Brain pericyte (primary cell): ENCODE measurements at places on chromosomes 5 and 9.

DNA sequence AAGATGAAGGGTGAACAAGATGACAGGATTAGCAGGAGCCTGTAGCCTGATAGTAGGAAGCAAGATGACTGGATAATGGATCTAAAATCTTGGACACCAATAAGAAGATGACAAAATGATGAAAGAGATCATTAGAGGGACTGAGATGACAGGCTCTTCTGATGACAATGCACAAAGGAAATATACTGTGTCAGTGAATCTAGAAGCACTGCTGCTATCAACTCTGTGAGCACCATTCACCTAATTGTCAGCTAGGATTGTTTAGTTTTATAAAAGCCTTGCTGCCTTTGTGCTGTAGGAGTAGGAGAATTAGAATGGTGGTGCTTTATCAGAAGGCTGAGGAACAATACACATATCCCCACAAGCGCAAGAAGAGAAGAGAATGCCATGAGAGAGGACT lies 1127.8 kb downstream of the DTWD2 start:
- no peak for DNase-seq

DNA sequence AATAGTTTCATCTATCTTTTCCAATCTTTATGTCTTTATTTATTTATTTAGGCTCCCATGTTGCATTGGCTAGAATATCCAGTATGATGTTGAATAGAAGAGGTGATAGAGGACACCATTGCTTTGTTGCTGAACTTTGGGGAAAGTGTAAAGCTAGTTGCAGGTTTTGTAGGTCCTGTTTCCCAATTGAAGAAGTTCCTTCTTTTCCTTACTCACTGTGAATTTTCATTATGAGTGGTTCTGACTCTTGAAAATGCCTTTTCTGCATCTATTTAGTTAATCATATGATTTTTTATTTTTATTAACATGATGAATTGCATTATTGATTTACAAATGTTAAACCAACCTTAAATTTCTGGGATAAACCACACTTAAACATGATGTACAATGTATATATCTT lies 58.9 kb upstream of the NR3C1 start:
- no peak for DNase-seq

DNA sequence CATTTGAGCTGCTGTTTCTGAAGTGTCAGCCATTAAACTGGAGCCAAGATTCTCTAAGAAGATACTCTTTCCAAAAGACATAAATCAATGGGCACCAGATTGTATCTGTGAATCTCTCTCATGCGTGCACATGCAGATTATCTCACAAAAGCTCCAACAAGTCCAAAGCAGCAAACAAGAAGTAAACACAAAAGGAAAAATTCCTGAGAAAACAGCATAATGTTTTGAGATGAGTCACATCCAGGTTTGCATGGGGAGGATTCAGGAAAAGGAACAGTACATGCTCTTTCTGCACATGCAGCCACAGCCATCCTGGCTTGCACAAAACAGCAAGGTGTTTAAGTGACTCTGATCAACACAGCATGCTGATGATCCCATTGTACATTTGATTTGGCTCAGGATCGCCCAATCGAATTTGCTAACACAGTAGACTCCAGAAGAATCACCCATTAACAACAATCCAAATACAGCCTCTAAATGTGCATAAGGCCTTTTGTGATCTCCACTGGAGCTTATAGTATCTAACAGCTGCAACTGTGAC lies 143.1 kb downstream of the ELAVL2 start:
- no peak for DNase-seq

DNA sequence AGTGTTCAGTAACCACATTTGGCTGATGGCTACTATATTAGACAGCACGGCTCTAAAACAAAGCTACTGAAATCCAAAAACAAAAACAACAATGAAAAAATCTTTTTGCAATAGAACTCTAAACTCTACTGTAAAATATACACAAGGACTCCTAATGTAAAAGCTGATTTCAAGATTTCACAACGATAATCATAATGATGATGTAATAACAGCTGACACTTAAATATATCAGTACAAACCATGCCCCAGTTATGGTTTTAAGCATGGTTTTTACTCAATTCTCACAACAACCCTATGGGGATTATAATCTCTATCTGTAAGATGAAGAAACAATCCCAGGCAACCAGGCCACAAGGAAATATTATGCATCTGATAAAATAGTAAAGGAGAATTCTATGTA lies 3.3 kb downstream of the ZNF300 start:
- no peak for DNase-seq

- no peak for DNase-seq
These were observed 158.1 kb downstream of the C9orf152 start for GRCh38 chr9:110049699-110050450.

- DNase-seq = no peak
These were observed 25.3 kb upstream of the MSX2 start for GRCh38 chr5:174699131-174699530.

DNA sequence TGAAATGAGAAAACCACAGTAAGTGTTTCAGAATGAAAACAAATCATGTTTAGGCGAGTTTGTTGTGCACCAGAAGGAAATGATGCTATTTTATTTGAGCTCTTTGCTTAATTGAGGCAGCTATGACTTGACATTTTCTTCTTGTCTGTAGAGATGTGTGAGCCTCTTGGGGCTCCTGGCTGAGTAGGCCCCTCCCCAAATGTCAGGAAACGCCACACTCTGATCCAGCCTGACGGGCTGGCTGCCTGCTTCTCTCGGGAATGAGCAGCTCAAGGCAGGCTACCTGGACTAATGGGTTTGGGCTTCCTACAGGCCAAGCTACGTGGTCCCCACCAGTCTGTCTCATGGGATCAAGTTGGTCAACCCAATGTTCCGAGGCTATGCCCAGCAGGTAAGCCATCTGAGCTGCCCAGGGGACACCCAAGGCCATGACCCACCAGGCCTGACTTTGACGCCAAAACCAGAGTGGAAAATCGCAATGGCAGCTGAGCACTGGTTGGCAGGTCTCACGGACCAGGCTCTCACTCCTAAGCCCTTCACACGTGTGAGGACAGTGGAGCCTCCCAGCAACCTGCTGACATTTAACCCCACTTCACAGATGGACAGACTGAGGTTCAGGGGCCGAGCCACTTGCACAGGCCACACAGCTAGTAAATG lies 29.9 kb downstream of the USP20 start:
- no peak for DNase-seq

- DNase-seq = no peak
These were observed 15.6 kb downstream of the PRDM9 start for GRCh38 chr5:23523031-23523430.

DNA sequence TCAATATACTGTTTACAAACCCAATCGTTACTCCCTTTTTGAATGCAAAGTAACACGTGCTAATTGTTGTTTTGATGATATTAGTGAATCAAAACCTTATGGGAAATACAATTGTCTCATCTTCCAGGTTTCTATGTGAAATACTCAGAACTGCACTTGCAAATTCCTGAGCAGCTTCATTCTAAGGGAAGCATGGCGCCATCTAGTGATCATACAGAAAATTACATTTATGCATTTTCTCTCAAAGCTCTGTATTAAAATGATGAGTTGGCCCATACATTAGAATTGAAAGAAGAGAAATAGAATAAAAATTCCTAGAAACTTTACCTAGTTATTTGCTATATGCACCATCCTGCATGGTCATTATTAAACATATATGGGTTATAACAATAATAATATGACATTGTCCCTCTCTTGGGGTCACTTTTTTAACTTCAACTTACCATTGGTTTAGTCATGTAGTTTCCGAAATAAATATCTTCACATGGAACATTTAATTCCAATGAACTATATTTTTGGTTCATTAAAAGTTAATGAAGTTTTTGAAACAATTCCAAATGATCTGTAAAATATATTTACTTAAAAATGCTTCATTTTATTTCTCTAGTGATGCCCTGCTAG lies 220.0 kb downstream of the PDE4D start:
- no peak for DNase-seq

- DNase-seq = no peak
These were observed 154.1 kb downstream of the LRRC70 start for GRCh38 chr5:62732677-62733121.

DNA sequence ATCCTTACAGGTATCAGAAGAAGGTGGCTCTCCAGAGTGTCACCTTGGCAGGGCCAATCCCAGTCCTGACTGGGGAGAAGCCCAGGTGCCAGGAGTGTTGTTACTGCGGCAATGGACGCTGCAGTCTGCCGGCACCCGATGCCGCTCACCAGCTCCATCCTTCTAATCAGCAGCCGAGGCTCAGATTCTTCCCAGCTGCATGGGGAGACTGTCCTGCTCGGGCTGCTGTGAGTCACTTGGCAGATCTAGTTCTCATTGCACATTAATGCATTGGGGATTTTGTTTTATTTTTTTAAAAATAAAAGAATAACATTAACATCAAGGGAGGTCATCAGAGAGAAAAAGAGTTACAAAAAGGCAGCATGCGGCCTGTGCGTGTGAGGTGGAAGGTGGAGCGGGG lies 115.8 kb downstream of the MTX3 start:
- no peak for DNase-seq

- no peak for DNase-seq
These were observed 216.9 kb downstream of the ROR2 start for GRCh38 chr9:91733006-91733624.

- no peak for DNase-seq
These were observed 807.4 kb downstream of the MAT2B start for GRCh38 chr5:164312801-164313200.

GRCh38 chr5:78533356-78533755 lies 115.2 kb downstream of the LHFPL2 start:
- DNase-seq = no peak

DNA sequence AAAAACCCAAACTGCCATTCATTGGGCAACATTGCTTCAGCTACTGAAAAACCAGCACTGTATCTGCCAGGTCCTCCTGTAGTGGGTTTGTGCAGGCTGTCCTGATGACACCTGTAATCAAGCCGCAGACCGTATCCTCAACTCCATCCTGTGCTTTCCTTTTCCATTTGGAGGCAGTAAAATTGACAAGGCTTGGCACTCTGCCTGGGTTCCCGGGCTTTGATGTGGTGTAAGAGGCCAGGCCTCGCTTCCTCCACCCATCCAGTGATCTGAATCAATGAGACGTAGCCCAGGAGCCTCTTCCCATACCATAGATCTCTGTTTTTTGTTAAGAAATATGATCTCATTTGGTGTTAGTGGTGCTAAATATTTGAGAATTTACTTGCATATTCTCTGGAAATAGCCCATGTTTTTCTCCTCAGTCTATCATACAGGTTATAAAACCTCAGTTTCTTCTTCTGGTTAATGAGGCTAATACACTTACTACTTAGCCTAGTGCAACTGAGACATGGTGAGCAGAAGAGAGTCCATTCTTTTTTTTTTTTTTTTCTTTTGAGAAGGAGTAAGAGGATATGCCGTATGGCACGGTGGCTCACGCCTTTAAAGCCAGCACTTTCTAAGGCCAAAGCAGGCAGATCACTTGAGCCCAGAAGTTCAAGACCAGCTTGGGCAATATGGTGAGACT lies 34.8 kb downstream of the LSM11 start:
- DNase-seq = no peak

- DNase-seq = no peak
These were observed 648.7 kb downstream of the IRX1 start for GRCh38 chr5:4244306-4244705.

DNA sequence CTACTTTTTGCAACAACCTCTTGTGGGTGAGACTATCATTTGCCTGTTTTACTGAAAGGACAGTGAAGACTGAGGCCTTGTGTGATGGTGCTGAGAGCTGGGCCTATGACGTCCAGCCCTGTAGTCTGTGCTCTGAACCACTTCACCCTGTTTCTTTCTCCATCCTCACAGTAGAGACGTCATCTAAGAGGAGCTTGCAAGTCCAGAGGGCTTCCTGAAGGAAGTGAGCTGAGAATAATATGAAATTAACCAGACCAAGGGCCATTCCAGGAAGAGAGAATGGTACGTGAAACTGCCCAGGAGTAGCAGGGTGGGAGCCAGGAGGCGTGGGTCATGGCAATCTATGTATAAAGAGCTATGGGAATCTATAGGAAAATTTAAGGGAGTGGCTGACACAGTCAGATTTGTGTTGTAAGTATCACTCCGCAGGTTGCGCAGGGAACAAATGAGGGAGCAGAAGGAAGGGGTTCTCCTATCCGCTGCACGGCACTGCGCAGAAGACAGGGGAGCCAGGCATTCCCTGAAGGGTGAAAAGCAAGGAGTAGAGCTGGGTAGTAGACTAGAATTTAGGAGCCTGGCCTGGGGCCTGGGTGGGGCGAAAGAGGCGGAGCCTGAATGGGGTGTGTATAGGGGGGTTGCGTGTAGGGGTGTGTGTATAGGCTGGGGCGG lies 596 bp upstream of the FGFR4 start:
- no peak for DNase-seq

GRCh38 chr9:3993773-3994172 lies 306.1 kb downstream of the GLIS3 start:
- DNase-seq = no peak

DNA sequence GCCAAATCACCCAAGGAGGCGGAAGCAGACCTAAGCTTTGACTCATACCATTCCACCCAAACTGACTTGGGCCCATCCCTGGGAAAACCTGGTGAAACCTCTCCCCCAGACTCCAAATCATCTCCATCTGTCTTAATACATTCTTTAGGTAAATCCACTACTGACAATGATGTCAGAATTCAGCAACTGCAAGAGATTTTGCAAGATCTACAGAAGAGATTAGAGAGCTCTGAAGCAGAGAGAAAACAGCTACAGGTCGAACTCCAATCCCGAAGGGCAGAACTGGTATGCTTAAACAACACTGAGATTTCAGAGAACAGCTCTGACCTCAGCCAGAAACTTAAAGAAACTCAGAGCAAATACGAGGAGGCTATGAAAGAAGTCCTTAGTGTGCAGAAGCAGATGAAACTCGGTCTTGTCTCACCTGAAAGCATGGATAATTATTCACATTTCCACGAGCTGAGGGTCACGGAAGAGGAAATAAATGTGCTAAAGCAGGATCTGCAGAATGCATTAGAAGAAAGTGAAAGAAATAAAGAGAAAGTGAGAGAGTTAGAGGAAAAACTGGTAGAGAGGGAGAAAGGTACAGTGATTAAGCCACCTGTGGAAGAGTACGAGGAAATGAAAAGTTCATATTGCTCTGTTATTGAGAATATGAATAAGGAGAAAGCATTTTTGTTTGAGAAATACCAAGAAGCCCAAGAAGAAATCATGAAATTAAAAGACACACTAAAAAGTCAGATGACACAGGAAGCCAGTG lies 15.8 kb upstream of the TTC23L start:
- DNase-seq = no peak

- DNase-seq = no peak
These were observed 116.6 kb upstream of the MAP3K1 start for GRCh38 chr5:56698463-56699381.

DNA sequence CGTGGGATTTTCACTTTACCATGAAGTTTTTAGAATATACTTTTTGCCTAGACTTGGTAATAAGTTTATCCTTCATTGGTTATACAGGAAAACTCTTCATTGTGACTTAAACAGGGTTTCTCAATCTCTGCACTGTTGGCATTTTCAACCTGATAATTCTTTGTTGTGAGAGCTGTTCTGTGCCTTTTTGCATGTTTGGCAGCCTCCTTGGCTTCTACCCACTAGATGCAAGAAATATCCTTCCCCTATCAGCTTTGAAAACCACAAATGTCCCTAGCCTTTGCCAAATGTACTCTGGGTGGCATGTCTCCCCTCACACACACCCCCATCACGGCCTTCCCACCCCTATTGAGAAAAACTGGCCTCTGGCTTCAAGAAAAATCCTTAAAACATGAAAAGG lies 180.9 kb downstream of the ESM1 start:
- no peak for DNase-seq

- no peak for DNase-seq
These were observed 100.5 kb downstream of the PALM2AKAP2 start for GRCh38 chr9:109880276-109881169.

GRCh38 chr9:132945186-132946130 lies 1.0 kb upstream of the TSC1 start:
- DNase-seq = no peak

- no peak for DNase-seq
These were observed 6.3 kb downstream of the PDE6A start for GRCh38 chr5:149938279-149938678.
